ENCODE measurements at places on chromosomes 1 and 21. TPM values are rescaled to one million over a fixed set of nuclear protein-coding genes. Genes with fewer than 3 reads are reported as not detected.

DNA sequence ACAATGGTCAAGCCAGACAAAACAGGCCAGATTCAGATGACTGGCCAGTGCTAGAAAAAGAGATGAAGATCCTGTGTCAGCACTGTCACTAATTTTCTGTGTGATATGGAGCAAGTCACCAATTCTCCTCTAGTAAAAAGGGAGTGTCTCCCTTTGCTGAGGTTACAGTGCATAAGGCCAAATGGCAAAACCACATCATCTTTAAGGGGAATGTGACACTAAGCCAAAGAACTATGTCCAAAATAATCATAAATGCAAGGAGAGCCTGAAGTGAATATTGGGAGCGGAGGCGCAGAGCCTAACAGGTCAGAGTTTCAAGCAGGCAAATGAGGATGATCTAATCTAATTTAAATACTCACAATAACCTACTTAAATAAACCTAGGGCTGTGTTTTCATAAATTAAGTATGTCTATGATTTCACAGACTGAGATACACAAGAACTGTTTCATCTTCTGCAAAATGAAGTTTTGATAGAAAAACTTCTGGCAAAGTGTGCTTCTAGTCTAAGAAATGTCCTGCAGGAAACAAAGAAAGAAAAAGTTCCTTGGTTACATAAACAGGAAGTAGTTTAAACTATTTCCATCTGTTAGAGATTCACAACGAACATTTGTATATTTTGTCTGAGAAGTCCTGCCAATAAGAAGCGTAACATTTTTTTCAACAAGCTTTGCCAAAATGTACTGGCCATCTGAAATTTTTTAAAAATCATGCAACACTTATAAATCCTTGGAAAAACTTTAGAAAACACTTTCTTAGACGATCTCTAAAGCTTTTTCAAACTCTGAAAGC lies 290.2 kb downstream of the LRRC40 start:
- no peak overlapping the region for H3K27ac ChIP-seq
- no peak for DNase-seq
- H3K4me3 ChIP-seq, result no peak overlapping the region

DNA sequence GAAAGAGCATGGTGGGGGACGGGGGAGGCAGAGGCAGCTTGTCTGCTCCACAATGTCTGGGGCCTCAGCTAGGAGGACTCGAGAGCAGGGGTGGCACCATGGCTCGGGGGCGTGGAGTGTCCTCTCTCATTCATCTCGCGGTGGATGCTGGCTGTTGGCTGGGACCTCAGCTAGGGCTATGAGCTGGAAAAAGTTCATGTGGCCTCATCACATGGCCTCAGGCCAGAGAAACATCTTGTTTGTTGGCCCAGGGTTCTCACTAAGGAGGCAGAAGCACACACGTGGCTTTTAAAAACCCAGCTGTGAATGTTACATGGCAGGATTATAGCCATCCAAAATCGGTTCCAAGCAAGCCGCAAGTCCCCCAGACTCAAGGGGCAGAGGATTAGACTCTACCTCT lies 6.2 kb upstream of the CENPS start:
- peaks cover 28% of the 10 kb centered on the region for H3K4me1 ChIP-seq
- peak overlapping the region; percentile 57 for H3K27ac ChIP-seq
- DNase-seq, result no peak
- no peaks in the 10 kb centered on the region for H3K27me3 ChIP-seq
- H3K36me3 ChIP-seq, result peaks cover 4% of the 10 kb centered on the region

Gene CRYAA
- not detected for total RNA-seq

- H3K4me1 ChIP-seq, result no peaks in the 10 kb centered on the region
- no peak overlapping the region for H3K4me3 ChIP-seq
- no peaks in the 10 kb centered on the region for H3K27me3 ChIP-seq
- no peak for DNase-seq
- H3K36me3 ChIP-seq, result no peaks in the 10 kb centered on the region
Measured at GRCh38 chr1:209413062-209413461, 170.5 kb upstream of the CAMK1G start.

Gene TMIGD3
- not detected for total RNA-seq

GRCh38 chr1:98385652-98386051 lies 275.9 kb upstream of the SNX7 start:
- H3K4me1 ChIP-seq, result peaks cover 2% of the 10 kb centered on the region
- no peak overlapping the region for H3K27ac ChIP-seq
- H3K36me3 ChIP-seq, result no peaks in the 10 kb centered on the region
- no peak overlapping the region for H3K4me3 ChIP-seq
- DNase-seq, result no peak

DNA sequence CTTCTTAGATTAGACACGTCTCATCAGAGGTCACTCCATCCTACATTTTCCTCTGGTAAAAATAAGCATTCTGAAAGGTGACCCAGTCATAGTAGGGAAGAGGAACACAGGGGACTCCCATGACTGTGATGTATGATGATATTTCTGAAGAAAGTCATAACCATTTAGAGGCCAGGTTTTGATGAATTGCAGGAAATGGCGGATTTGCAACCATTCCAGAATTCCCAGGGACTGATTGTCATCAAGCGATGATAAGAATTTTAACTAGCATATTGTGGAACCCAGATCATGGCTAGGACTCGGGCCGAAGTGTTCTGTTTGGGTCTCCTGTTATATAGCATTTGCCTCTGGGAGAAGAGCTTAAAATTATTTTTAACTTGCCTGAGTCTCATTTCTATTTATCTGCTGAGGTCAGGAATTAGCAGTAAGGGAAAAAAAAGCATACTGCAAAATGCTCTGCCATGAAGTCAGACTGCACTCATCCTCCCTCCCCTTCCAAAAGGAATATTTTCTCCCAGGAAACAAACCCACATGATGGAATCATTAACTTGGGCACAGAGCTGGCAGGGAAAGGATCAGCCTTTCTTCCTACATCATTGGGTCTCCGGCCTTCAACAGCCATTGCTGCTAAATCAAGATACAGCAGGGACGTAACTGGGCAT lies 286.7 kb downstream of the HLX start:
- no peaks in the 10 kb centered on the region for H3K27me3 ChIP-seq
- H3K4me1 ChIP-seq, result peaks cover 5% of the 10 kb centered on the region
- H3K27ac ChIP-seq, result no peak overlapping the region
- no peaks in the 10 kb centered on the region for H3K36me3 ChIP-seq
- no peak overlapping the region for H3K4me3 ChIP-seq

DNA sequence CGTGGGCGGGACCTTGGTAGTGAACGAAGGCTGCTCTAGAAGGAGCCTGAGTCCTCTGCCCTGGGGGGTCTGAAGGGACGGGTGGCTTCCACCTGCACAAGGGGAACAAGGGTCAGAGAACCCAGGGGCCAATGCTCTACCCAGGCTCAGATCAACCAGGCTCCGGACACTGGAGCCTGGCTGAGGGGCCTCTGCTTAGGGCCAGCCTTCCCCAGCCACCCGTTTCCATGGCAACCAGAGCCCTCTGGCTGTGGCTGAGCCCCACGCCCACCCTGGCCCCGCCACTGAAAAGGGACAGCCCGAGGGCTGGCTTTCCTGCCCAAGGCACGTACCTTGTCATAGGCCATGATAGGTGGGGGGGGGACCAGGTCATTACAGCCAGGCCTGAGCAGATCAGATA lies 724.6 kb downstream of the PTPRU start:
- peaks cover 4% of the 10 kb centered on the region for H3K4me1 ChIP-seq
- H3K36me3 ChIP-seq, result peaks cover 5% of the 10 kb centered on the region
- peak; percentile 51 for DNase-seq
- H3K27ac ChIP-seq, result no peak overlapping the region
- H3K27me3 ChIP-seq, result peaks cover 2% of the 10 kb centered on the region

Gene CSF3R
- not detected for total RNA-seq

GRCh38 chr1:31801458-31801857 lies 14.4 kb downstream of the SPOCD1 start:
- DNase-seq, result no peak
- no peaks in the 10 kb centered on the region for H3K4me1 ChIP-seq
- H3K27ac ChIP-seq, result no peak overlapping the region
- H3K27me3 ChIP-seq, result peaks cover 9% of the 10 kb centered on the region
- no peaks in the 10 kb centered on the region for H3K36me3 ChIP-seq

Gene FCER1A
- total RNA-seq, result not detected

- peaks cover 6% of the 10 kb centered on the region for H3K4me1 ChIP-seq
- H3K27me3 ChIP-seq, result no peaks in the 10 kb centered on the region
Measured at GRCh38 chr1:246907472-246907871, 24.3 kb downstream of the AHCTF1 start.

Gene PEAR1
- 1.2 TPM for total RNA-seq

DNA sequence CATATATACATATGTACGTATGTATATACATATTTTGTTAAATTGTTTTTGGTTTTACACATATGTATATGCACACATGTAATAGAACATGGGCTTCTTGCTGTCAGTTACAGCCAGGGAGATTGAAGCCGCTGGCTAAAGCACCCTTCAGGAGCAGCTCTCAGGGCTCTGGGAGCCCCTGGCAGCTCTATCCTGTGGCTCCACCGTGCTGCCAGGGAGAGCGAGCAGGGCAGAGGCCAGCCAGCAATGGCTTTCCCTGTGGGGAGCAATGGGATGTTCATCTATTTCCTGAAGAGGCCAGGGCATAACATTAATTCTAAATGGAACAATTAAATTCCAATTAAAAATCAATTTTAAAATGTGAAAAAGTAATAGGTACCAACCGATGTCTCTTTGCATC lies 102.9 kb downstream of the PSMG1 start:
- peaks cover 4% of the 10 kb centered on the region for H3K4me1 ChIP-seq
- no peak for DNase-seq
- peaks cover 4% of the 10 kb centered on the region for H3K27me3 ChIP-seq

GRCh38 chr1:112344754-112345423 lies 51.1 kb upstream of the CTTNBP2NL start:
- H3K4me3 ChIP-seq, result no peak overlapping the region
- H3K4me1 ChIP-seq, result peaks cover 2% of the 10 kb centered on the region
- peaks cover 3% of the 10 kb centered on the region for H3K36me3 ChIP-seq
- no peak overlapping the region for H3K27ac ChIP-seq
- no peaks in the 10 kb centered on the region for H3K27me3 ChIP-seq
- no peak for DNase-seq

DNA sequence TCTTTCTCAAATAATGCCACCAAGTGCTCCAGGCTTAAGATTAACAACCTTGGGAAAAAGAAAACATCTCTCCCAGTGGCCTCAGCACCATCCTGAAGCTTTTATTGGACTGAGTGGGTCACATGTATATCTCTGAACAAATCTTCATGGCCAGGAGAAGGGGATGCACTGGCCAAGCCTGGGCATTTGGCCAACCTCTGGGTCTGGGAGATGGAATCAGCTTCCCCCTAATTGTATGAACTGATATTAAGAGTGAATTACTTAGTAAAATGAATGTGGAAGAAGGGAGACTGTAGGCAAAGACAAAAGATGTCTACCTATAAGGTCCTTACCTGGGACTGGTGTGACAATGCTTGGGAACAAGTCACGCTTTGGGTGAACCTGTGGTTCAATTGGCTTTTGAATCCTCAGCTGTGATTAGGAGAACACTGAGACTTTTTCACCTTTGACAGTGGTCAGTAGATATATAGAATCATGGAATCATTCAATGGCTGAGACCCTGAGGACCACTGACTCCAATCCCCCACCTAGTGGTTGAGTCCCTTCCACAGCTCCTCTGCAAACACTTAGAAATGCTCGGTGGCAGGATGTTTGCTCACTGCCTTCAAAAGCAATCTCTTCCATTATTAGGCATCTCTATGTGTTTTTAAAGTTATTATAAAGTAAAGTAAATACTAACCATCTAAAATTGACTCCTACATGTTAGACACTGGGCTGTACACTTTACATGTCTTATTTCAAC lies 102.6 kb upstream of the ATP1A1 start:
- DNase-seq, result no peak
- H3K4me1 ChIP-seq, result peaks cover 7% of the 10 kb centered on the region
- no peak overlapping the region for H3K27ac ChIP-seq
- H3K27me3 ChIP-seq, result peaks cover 2% of the 10 kb centered on the region

DNA sequence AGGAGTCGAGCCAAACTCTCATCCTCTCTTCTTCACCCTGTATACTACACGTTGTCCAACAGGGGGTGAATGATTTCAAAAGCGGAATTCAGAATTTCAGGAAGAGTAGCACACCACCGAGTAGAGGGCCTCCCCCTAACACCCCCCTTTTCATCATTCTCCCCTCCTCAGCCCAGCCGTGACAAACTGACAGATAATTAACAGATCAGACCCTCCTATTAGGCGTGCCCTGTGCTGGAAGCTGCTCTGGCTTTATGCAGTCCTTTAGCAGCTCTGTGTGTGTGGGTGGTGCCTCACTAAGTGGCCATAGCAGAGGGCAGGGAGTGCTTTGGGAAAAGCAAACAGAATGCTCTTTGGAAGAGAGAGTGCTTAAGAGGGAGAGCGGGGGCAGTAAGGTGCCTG lies 44.3 kb downstream of the PEX14 start:
- H3K27me3 ChIP-seq, result peaks cover 5% of the 10 kb centered on the region
- H3K4me1 ChIP-seq, result peaks cover 54% of the 10 kb centered on the region
- no peaks in the 10 kb centered on the region for H3K36me3 ChIP-seq
- H3K27ac ChIP-seq, result peak overlapping the region; percentile 60
- DNase-seq, result no peak

Gene TNFRSF9
- total RNA-seq, result 0.15 TPM

Gene TNNT2
- not detected for total RNA-seq

Gene S100A8
- not detected for total RNA-seq
